OCI-M1 (cell line): ENCODE measurements at places on chromosomes 5 and 9.

DNA sequence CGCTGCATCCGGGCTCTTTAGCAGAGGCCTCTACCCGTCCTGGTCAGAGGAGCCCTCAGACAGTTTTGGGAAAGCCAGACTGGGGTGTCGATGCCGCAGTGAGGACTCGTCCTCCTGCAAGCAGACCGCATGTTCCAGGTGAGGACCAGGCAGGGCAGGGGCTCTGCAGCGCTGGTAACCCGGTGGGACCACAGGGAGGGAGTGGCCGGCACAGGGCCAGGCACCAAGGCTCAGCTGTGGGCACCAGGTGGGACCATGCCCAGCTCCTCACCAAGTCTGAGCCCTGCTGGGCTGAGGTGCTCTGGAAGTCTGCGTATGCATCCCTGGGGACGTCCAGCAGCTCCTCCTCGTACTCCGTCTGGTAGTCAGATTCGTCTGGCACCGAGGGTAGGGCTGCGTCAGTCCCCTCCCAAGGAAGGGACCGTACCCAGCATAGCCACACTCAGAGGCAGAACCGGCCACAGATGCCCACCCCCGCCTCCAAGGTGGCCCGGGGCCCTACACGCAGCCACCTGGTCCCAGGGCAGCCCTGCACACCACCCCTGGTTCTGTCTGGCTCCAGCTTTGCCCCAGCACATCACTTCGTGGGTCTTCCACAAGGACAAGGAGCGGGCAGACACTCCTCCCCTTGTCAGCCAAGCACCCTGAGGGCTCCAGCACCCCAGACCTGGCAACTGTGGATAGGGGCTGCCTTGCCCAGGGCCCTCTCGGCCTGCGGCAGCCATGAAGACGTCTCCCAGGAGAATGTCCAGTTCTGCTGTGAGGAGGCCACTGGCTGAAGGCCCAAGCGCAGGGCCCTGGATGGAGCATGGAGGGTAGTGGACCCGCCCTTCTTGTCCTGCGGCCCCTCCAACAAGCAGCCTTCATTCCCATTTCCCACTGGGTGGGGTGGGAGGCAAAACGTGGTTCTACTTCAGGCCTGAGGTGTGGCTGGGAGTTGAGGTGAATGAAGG, 1.5 kb upstream of the NSMF start:
- no peak for DNase-seq

GRCh38 chr9:16197578-16198370, 644.9 kb downstream of the CCDC171 start:
- DNase-seq, result no peak

DNA sequence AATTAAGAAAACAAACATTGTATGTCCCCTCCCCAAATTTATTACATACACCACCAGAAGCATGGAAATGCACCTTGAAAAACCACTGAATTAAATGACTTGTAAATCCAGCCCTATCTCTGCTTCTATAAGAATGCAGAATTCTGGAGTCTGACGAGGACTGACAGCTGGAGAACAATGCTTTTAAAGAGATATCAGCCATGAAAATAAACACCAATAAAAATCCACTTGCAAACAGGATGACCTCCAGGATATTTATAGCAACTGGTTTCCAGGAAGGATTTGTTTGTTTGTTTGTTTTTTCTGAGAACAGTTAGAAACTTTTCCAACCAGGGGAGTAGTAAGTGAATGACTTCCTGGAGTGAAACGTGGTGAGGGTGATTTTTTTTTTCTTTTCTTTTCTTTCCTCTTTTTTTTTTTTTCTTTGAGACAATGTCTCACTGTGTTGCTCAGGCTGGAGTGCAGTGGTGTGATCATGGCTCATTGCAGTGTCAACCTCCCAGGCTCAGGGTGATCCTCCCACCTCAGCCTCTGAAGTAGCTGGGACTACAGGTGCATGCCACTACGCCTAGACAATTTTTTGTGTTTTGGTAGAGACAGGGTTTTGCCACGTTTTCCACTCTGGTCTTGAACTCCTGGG, 38.7 kb upstream of the SLC36A1 start:
- peak; percentile 10 for DNase-seq

- DNase-seq, result peak; percentile 75
These were observed 21.7 kb upstream of the NSD1 start for GRCh38 chr5:177111720-177112394.

GRCh38 chr9:98128316-98128715, 9.3 kb upstream of the TRIM14 start:
- DNase-seq, result no peak

DNA sequence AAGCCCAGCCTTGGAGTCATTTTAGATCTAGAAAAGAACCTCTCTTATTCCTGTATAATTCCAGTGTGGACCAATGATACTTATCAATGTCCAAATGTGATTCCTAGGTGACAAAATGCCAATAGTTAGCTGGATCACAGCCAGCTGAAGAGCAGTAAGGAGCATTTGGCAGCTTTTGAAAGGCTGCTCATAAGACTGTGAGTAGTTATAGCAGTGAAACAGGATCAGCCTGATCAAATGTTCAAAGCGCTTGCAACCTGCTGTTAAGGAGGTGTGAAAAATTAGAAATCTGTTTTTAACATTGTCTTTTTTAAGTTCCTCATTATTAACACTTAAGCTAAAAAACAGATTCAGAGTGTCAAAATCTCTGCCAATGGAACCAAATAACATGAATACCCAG, 85.1 kb downstream of the SSBP2 start:
- DNase-seq, result no peak

- no peak for DNase-seq
These were observed 65.5 kb downstream of the CCNH start for GRCh38 chr5:87347272-87347671.

GRCh38 chr9:95573463-95573862, 56.7 kb upstream of the PTCH1 start:
- DNase-seq, result no peak

GRCh38 chr5:170228762-170229435, 3.9 kb upstream of the C5orf58 start:
- no peak for DNase-seq

- DNase-seq, result no peak
These were observed 238.4 kb downstream of the NR2F1-AS1 start for GRCh38 chr5:93342563-93343061.

DNA sequence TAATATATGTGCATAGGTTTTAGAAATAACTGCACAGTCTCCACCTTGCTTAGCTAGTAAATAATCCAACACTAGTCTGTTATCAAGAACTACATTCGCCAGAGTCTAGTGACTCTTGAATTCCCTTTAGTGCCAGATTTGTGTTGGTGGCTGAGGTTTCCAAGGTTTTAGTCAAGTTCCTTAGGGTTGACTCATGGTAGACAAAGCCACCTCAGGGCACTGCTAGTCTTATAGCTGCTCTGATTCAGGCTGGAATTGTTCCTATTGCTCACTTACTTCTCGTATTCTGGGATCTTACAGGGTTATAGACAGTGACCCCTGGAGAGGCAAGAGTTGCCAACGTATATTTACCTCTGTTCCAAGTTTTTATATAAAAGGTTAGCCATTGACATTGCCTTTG, 1369.8 kb upstream of the CDH9 start:
- no peak for DNase-seq

DNA sequence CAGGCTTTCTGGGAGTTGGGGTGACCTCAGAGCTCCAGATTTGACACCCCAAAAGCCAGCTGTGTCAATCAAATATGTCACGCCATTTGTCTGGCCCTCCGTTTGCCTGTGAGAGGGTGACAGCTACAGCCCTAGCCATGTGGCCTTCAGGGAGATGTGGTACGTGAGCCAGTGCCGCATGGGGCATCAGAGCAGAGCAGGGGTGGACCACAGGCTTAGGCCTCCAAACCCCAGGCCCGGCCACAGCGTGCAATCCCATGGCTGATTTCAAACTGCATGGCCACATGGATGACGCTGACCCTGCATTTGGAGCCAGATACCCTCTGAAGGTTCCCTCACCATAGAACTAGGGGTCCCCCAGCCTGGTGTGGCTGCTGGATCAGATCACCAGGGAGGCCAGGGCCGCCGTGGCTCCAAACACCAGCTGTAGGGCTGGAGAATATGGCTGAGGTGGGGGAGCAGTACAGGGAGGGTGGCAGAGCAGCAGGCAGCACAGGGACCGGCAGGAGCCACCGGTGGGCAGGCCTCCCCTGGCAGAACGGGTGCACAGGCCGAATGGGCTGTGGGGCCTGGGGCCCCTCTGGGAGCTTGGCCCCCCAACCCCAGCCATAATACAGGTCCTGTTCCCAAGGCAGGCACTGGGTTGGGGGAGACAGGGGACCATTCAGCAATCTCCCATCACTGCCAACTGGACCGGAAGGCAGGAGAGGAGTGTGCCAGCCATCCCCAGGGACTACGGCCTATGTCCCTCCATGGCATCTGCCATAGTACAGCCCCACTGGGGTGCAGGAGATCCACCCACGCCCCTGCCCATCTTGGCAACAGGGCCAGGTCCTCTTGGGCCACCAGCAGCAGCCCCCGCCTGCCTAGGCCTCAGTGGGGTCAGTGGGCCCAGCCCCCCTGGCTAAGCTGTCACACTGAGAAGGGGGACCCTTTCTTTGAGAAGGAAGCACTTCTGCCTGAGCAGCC, 1.5 kb downstream of the SAPCD2 start:
- no peak for DNase-seq

GRCh38 chr5:130759061-130759460, 406.0 kb downstream of the HINT1 start:
- no peak for DNase-seq

- DNase-seq, result no peak
These were observed 51.5 kb downstream of the KLF9 start for GRCh38 chr9:70362952-70363351.

- DNase-seq, result peak; percentile 62
These were observed 39.1 kb downstream of the COL23A1 start for GRCh38 chr5:178551059-178551458.

GRCh38 chr9:16515879-16516301, 354.6 kb downstream of the BNC2 start:
- peak; percentile 2 for DNase-seq

- DNase-seq, result no peak
These were observed 43.3 kb downstream of the SLC28A3 start for GRCh38 chr9:84297162-84297821.

GRCh38 chr9:122372856-122373845, 2.3 kb downstream of the PTGS1 start:
- DNase-seq, result no peak

GRCh38 chr5:22887566-22887965, 34.4 kb upstream of the CDH12 start:
- DNase-seq, result peak; percentile 2

DNA sequence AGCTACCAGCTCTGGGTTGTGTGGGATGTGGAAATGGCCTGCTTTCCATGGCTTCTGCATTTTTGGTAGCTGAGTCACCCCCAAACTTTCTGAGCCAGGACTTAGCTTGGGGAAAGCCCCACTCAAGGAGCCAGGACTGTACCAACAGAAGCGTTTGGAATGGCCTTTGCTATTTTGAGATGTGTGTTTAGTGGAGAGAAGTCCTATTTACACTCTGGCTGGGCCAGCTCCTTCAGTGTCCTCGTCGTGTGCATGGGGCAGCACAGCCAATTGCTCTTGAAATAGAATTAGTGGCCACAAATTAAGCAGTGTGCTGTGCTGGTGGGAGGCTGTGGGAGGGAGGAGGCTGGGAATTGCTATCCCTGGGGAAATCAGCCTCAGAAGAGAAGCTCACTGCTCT, 51.6 kb downstream of the ENTREP1 start:
- no peak for DNase-seq

DNA sequence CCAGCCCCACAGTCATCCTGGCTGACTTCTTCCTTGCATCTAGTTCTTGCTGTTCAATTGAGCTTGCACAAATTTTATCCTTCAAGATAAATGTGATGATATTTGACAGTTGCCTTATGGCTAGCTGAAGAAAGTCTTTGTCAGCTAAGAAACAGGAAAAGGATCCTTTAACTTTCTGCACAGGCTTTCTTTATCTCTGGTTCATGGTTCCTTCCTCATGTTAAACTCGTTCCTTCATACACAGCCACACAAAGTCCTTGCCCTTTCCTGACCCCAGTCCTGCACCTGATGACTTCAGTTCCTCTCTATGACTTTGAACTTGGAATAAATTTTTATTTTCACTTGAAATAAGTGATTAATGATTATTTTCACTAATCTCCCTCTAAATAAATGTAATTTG, 132.5 kb upstream of the PRSS3 start:
- peak; percentile 39 for DNase-seq

- peak; percentile 70 for DNase-seq
These were observed 15.5 kb upstream of the FAM120AOS start for GRCh38 chr9:93468763-93469456.

GRCh38 chr5:55187370-55187769, 14.4 kb upstream of the CDC20B start:
- DNase-seq, result peak; percentile 70

DNA sequence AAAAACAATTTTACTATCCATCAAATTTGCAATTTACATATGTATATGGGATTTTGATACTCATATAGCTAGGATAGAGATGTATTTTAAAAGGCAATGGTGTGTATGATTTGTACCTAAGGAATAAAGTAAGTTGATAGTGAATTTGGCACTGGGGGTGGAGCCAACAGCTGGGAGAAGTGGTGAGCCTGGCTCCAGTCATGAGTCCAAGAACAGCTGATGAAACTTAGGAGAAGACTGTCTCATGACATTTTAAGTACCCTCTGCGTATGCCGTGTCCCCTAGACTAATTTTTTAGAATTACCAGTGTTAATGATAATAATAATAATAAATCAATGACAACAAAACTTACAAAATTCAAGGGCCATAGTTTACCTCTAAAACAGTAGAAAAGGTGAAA, 181.4 kb downstream of the ADCY2 start:
- no peak for DNase-seq

- no peak for DNase-seq
These were observed 843.7 kb downstream of the EFNA5 start for GRCh38 chr5:106827061-106827460.

DNA sequence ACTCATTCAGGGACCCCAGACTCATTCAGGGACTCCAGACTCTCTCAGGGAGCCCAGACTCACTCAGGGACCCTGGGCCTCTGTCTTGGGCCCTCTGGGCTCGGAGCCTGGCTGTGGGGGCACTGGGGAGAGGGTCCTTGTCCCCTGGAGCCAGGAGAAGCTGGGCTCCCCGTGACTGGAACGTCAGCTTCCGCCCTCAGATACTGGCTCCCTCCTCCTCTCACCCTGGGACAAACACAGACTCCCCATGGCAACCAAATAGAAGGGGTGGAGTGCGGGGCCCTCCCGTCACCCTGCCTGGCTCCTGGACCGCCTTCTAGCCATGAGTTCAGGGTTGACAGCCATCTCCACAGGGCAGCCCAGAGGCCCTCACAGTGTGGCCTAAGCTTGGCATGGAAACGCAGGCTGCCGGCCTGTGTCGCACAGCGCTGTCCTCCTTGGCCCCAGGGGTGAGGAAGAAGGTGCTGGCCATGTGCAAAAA, 27.6 kb downstream of the ZDHHC11B start:
- no peak for DNase-seq

GRCh38 chr5:19301271-19301670, 686.7 kb downstream of the CDH18 start:
- DNase-seq, result no peak

DNA sequence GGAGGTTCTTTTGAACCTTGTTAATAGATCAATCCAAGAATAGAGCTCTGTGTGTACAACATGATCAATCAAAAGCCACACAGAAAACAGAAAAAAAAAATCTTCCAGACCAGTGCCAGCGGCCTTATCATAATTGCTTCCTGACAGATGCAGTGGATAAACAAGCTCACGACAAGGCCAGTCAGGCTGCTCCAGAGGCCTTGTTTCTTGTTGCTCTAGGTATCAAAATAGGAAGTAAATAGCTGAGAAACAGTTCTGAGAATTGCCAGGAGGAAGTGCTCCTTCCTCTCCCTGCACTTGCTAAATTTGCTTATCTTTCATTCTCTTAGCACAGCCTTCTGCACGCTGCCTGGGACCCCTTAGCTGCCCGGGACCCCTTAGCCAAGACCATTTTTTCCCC, 199.0 kb upstream of the TARS1 start:
- peak; percentile 93 for DNase-seq
